ENCODE measurements at places on chromosomes 6 and 20.

- no peak for DNase-seq
These were observed 10.7 kb upstream of the ULBP3 start for GRCh38 chr6:150079604-150080003.

DNA sequence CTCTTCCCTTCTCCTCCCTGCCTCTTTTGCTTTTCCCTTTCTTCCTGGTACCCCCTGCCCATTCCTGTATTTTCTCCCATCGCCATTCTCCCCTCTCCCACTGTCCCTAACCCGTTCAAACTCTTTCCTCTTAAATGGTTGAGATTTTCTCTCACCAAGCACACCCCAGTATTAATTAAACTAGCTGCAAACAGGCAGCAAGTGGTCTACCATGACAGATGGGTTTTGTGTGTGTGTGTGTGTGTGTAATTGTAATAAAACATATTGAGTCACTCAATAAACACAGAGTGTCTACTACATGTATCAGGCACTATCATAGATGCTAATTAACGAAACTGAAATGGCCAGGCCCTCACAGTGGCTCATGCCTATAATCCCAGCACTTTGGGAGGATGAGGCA lies 6.7 kb downstream of the RAET1E start:
- DNase-seq: no peak

- no peak for DNase-seq
These were observed 33.4 kb upstream of the SLC22A1 start for GRCh38 chr6:160088069-160088783.

DNA sequence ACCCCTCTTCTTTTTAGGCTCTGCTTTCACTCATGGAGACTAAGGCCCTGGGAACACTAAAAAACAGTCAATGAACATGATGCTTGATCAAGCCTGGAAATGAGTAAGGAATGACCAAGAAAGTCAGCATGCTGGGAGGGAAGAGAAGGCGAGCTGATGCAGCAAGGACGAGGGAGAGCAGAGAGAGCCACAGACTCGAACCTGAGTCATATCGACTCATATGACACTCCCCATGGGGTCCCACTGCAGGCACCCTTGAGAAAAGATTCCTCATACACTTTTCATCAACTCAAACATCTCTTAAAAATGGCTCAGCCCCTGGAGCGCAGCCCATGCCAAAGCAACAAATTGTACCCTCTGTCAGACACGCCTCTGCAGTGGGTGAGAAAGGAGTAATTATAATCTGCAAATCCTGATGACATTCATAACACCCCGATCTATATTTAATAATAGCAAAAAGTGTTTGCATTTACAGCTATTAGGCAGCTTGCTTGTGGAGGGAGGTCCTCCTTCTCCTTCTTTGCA lies 127.2 kb downstream of the F13A1 start:
- no peak for DNase-seq

DNA sequence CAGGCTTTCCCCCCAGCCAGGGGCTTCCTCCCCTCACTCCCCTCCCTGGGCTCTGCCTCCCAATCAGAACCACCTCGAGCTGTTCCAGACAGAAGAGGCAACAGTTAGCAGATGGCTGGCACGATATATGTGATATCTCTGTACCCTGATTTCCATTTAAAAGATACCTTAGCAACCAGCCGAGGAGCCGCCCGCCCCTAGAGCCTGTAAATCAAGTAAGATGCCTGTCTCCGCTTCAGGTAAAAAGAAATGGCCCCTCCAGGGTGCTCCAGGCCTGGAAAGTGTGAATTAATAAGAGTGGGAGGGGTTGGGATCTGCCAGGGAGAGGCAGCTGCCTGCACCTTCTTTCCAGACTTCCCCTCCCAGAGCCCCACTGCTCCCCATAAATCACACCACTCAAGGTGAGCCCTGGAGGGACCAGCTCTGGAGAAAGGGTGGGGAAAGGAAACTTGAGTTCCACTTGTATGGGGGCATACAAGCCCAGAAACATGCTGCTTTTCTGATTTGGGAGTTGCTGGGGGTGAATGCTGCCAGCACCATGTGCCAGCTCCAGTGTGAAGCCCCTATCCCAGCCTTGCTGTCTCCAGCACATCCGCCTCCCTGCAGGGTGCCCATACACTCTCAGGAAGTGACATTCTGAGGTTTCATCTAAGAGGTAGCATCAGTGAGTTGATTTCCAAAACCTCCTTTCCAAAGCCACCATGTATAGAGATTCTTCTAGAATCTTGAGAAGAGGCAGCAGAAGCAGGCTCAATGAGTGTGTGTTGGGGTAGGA lies 148.0 kb downstream of the LRFN2 start:
- no peak for DNase-seq

DNA sequence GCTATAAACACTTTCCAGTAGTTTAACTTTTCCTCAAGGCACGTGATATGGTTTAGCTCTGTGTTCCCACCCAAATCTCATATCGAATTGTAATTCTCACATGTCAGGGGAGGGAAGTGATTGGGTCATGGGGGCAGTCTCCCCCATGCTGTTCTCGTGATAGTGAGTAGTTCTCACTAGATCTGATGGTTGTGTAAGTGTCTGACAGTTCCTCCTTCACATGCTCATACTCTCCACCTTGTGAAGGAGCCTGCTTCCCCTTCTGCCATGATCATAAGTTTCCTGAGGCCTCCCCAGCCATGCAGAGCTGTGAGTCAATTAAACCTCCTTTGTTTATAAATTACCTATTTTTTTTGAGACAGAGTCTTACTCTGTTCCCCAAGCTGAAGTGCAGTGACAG lies 127.9 kb downstream of the DTNBP1 start:
- no peak for DNase-seq

DNA sequence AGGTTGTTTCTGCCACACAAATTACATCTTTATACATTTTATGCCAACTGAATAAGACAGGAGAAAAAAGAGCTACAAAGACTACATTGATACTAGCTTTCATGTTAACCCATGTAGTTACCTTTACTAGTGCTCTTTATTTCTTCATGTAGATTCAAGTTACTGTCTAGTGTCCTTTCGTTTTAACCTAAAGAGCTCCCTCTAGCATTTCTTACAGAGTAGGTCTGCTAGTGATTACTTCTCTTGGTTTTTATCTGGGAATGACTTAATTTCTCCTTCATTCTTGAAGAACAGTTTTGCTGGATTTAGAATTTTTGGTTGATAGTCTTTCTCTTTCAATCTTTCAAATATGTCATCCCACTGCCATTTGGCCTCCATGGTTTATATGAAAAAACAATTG lies 21.2 kb upstream of the NOP56 start:
- DNase-seq: no peak

- DNase-seq: no peak
These were observed 17.1 kb downstream of the SULF2 start for GRCh38 chr20:47768016-47768824.

DNA sequence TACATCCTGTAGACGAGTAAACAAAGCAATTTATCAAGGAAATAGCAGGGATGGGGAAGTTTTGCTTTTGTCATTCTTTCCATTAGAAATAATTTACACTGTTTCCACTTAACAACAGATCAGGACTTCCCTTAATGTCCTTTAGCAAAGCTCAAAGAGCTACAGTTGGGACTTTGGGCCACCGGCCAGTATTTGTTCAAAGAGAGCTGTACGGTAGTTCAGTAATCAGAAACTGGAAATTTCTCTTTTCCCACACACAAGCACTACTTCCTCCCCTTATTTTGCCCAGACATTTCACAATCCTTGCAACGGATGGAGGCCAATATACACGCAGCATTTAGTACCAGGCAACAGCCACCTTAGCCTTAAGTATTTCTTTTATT lies 12.1 kb upstream of the HINT3 start:
- no peak for DNase-seq

GRCh38 chr20:44068316-44069201 lies 118.4 kb downstream of the JPH2 start:
- DNase-seq: no peak

- no peak for DNase-seq
These were observed 19.8 kb upstream of the GJA10 start for GRCh38 chr6:89874438-89874837.

- no peak for DNase-seq
These were observed 50.0 kb downstream of the PREX1 start for GRCh38 chr20:48777821-48778220.

- DNase-seq: no peak
These were observed 35.6 kb upstream of the KCNK16 start for GRCh38 chr6:39357998-39358686.

- DNase-seq: no peak
These were observed 306.3 kb downstream of the PHF3 start for GRCh38 chr6:63941747-63942470.
